Activated naive CD8-positive, alpha-beta T cell treated with anti-CD3 and anti-CD28 coated beads, Interleukin-2, amount 10 ng/mL, durations not matched to agents 7 days and 5 days (primary cell): ENCODE measurements at places on chromosomes 4 and X. TPM values are rescaled to one million over a fixed set of nuclear protein-coding genes. Genes with fewer than 3 reads are reported as not detected.

GRCh38 chrX:115894087-115894486 lies 276.5 kb upstream of the AGTR2 start:
- H3K4me1 ChIP-seq: no peaks in the 10 kb centered on the region
- no peaks in the 10 kb centered on the region for H3K36me3 ChIP-seq
- H3K27me3 ChIP-seq: no peaks in the 10 kb centered on the region
- no peak overlapping the region for H3K4me3 ChIP-seq
- H3K27ac ChIP-seq: no peak overlapping the region

GRCh38 chr4:70863099-70863790 lies 23.6 kb upstream of the GRSF1 start:
- no peaks in the 10 kb centered on the region for H3K27me3 ChIP-seq
- no peak for DNase-seq
- no peaks in the 10 kb centered on the region for H3K36me3 ChIP-seq

DNA sequence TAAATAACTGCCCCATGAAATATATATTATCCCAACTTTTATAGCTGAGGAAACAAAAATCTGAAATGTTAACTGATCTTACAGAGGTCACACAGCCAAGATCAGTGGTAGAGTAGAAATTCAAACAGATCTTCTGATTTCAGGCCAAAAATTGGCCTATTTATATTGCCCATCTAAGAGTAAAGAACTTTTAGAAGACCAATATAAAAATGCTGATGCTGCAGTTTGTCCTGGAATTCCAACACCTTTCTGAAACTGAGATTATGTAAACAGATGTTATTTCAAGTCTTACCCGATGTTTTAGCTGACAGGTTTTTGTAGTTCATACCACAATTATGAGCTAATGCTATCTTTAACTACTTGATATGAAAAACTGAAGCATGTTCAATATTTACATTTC lies 51.1 kb downstream of the SPANXN3 start:
- no peak overlapping the region for H3K27ac ChIP-seq
- H3K36me3 ChIP-seq: no peaks in the 10 kb centered on the region
- DNase-seq: no peak
- H3K4me3 ChIP-seq: no peak overlapping the region

HHIP gene
- not detected for total RNA-seq

SSX1 gene
- total RNA-seq: not detected
